CD4-positive, alpha-beta T cell (primary cell): ENCODE measurements at places on chromosomes 1 and 21. TPM values are rescaled to one million over a fixed set of nuclear protein-coding genes. Genes with fewer than 3 reads are reported as not detected.

CA6 gene
- total RNA-seq, result 0.20 TPM

- H3K4me1 ChIP-seq, result peaks cover 3% of the 10 kb centered on the region
- H3K27me3 ChIP-seq, result peaks cover 7% of the 10 kb centered on the region
- no peak overlapping the region for H3K4me3 ChIP-seq
- H3K27ac ChIP-seq, result no peak overlapping the region
- H3K36me3 ChIP-seq, result no peaks in the 10 kb centered on the region
Measured at GRCh38 chr1:180515857-180516388, 13.5 kb upstream of the ACBD6 start.

DNA sequence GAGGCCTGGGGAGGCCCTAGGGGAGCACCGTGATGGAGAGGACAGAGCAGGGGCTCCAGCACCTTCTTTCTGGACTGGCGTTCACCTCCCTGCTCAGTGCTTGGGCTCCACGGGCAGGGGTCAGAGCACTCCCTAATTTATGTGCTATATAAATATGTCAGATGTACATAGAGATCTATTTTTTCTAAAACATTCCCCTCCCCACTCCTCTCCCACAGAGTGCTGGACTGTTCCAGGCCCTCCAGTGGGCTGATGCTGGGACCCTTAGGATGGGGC, 5.2 kb downstream of the ELF3 start:
- no peaks in the 10 kb centered on the region for H3K36me3 ChIP-seq
- H3K27me3 ChIP-seq, result no peaks in the 10 kb centered on the region
- no peak overlapping the region for H3K27ac ChIP-seq
- H3K4me3 ChIP-seq, result no peak overlapping the region

GRCh38 chr1:18654599-18654998, 24.0 kb downstream of the PAX7 start:
- no peak for DNase-seq
- no peak overlapping the region for H3K4me3 ChIP-seq
- H3K36me3 ChIP-seq, result no peaks in the 10 kb centered on the region
- H3K27me3 ChIP-seq, result peaks cover 15% of the 10 kb centered on the region
- H3K4me1 ChIP-seq, result peaks cover 47% of the 10 kb centered on the region

- no peaks in the 10 kb centered on the region for H3K4me1 ChIP-seq
- H3K27me3 ChIP-seq, result no peaks in the 10 kb centered on the region
- H3K36me3 ChIP-seq, result no peaks in the 10 kb centered on the region
- H3K27ac ChIP-seq, result no peak overlapping the region
- no peak for DNase-seq
Measured at GRCh38 chr1:6955357-6956094, 170.3 kb downstream of the CAMTA1 start.

- no peak overlapping the region for H3K27ac ChIP-seq
- H3K4me3 ChIP-seq, result no peak overlapping the region
- no peaks in the 10 kb centered on the region for H3K4me1 ChIP-seq
- H3K27me3 ChIP-seq, result no peaks in the 10 kb centered on the region
- DNase-seq, result no peak
Measured at GRCh38 chr1:196209265-196209664, 399.0 kb downstream of the KCNT2 start.

DNA sequence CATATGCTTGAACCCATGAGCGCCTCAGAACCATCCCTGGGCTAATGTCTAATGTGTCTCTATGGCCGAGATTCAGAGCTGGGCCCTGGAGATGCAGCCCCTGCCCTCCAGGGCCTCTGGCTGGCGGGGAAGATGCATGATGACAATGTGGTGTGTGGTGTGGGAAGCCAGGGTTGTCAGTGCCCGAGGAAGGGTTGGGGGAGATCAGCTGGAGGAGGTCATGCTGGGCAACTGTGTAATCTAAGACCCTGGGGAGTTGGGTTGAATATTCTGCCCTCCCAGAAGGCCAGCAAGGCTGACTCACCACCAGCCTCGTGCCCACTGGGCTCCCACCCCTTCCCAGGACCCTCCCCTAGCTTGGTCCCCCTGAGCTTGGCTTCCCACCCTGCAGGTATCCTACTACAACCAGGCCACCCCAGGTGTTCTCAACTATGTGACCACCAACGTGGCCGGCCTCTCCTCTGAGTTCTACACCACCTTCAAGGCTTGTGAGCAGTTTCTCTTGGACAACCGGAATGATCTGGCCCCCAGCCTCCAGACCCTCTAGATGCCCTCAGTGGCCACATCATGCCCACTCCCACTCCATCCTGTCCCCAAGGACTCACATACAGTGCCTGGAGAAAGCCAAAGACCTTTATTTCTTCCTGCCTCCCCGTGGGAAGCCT, 14.6 kb downstream of the FAM151A start:
- no peak overlapping the region for H3K4me3 ChIP-seq
- H3K27ac ChIP-seq, result no peak overlapping the region
- DNase-seq, result no peak
- H3K4me1 ChIP-seq, result peaks cover 12% of the 10 kb centered on the region
- H3K27me3 ChIP-seq, result no peaks in the 10 kb centered on the region

DNA sequence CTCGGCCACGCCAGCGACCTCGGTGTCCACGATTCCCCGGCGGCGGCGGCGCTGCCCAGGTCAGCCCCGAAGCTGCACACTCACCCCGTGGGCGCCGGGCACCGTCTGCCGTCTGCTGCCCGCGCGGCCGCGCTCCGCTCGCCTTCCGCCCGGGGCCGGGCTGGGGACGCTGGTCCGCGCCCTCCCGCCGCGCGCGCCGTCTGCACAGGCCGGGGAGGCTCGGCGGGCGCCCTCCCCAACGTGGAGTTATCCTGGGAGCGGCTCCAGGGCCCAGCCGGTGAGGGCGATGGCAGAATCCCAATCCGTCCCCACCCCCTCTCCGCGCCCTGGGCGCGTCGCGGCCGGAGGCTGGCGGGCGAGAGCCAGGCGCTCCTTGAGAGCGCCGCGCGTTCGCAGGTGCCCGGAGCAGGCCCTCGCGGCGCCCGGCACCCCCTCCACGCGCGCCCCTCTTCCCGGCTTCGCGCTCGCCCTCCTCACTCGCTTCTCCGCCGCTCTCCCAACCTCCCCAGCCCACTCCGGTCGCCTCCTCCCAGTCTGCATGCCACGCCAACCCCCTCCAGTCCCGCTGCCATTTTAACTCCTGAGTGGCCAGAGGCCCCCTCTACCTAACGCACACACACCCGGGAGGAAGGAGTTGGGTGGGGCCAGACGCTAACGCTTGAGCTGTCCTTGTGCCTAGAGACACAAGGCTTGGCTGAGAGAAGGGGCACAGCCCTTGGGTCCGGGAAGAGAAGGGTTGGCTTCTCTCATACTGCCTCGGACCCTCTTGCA, at the start of gene LRRN2:
LRRN2 (minus strand) TSS at position 503 of the 771 bp plus-strand sequence. CDS start 65,746 bp downstream, outside the sequence.
- peaks cover 8% of the 10 kb centered on the region for H3K4me1 ChIP-seq
- no peak within 1 kb of the TSS for H3K4me3 ChIP-seq
- H3K27ac ChIP-seq, result no peak within 1 kb of the TSS
- no peaks in the 10 kb centered on the region for H3K36me3 ChIP-seq
- peaks cover 12% of the 10 kb centered on the region for H3K27me3 ChIP-seq
